ENCODE measurements at places on chromosomes 12 and 14.

DNA sequence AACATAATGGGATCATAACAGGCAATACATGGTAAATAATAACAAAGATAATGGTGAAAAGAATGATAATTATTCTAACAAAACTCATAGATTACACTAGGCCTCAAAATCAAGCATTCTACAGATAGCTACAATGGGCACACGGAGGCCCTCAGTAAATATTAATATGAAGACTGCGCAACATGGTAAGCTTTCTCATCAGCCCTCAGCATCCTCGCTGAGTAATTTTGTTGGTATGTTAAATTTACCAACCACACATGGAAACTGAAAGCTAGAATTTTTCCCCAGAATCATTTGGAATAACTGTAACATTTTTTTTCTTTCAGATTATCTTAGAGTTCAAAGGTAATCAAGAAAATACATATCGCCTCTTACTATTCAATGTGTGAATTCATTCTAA, 74.2 kb upstream of the PYGL start:
- DNase-seq = no peak

GRCh38 chr12:100329800-100330199, 27.1 kb upstream of the SLC17A8 start:
- DNase-seq = no peak

- DNase-seq = no peak
Measured at GRCh38 chr12:95397571-95397970, 76.4 kb upstream of the METAP2 start.

GRCh38 chr12:6816598-6816997, 5.0 kb upstream of the GPR162 start:
- DNase-seq = no peak

- peak; percentile 40 for DNase-seq
Measured at GRCh38 chr12:55724226-55724939, 4.2 kb downstream of the RDH5 start.

DNA sequence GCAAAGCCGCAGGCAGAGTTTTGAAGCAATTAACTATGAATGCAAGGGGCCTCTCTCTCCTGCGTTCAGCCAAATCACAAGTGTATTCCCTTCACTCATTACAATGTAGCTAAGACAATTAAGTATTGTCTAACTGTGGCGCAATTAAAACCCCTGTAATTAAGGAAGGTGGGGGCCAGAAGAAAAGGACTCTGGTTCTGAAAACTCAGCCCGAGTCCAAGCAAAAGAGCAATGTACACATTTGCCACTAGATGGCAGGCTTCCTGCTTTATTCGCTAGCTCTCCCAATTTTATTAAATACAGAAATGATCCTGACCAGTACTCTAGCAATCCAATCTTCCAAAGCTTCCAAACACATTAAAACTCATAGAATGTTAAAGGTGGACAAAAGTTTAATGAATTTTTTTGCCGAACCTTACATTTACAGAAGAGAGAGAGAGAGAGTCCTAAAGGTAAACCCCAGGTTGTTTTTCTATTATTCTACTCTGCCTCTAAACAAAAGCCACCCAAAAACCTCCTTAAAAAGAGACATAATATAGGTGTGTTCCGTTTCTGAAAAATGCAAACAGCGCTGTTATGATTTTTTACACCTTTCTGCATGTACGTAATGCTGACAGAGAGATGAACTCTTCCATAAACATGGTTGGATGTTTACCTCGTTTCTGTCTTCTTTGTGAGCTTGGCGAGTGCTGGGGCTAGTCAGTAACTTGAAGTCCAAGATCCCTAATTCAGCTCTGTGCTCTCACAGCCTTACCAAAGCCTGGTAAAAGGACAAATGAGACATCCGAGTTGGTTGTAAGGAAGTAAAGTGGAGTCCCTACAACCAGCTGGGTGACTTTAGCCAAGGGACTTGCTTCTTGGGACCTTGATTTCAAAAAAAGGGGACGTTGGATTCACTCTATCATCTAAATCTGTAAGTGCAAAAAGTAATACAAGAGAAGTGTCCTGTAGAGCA, 50.9 kb upstream of the VASH1 start:
- no peak for DNase-seq

Measured in stimulated activated CD4-positive, alpha-beta T cell treated with anti-CD3 and anti-CD28 coated beads, Interleukin-15, amount 100 ng/mL, for 1 hour (primary cell).